Kidney epithelial cell (primary cell): ENCODE measurements at places on chromosomes 3 and 15.

GRCh38 chr15:57731530-57732103 is 25.1 kb downstream of the POLR2M start:
- DNase-seq, result no peak

DNA sequence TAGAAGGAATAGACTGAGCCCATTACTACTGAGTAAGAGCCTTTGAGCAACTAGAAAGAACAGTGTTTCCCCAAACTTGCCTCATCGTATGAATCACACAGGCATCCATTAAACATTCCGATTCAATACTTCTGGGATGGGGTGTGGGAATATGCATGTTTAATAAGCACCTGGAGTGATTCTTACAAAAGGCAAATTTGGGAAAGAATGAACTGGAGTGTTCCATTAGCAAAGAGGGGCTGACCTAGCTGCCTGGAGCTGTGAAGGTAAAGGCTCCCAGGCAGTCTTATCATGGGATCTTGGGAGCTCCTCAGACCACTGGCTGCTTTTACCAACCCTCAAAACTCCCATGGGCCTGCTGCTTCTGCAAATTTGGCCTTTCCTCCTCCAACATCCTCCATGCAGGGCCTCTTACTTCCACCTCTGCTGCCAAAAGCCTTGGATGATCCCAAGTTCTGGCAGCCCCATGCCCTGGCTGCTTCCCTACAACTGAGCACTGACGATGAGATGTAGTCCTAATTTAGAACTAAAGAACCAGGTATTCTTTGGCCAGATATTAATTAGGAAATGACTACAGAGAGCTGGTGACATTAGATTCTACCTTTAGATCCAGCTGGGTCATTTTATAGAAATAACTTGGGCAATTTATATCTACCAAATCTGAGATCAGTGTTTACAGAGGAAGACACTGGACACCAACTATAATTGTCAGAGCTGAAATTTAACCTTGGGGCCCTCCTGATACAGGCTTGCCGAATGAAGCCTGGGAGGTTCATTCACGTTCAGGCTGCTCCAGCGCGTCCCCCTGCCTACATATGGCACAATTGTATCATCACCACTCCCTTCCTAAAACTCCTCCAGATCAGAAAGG is 11.2 kb upstream of the HOMER2 start:
- no peak for DNase-seq

GRCh38 chr15:65611888-65612615 is 1.1 kb upstream of the INTS14 start:
- no peak for DNase-seq

DNA sequence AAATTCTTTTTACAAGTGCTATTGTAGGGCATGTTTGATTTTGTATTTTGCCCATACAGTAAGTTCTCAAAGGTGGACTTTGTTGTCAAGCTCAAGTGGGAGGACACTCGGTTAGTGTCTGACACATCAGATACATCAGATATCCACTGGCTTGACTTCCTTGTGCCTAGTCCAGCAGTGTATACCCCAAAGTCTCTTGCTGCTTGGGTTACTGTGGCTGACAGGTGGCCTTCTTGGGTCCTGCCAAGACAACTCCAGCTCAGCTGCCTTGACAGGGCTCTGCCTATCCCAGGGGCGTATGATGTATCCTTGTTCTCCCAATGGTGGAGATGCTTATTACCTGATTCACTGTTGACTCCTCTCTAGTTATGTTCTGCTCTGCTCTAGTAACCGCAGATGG is 214.9 kb downstream of the CBLB start:
- no peak for DNase-seq
